ENCODE measurements at places on chromosomes 2 and 18.

DNA sequence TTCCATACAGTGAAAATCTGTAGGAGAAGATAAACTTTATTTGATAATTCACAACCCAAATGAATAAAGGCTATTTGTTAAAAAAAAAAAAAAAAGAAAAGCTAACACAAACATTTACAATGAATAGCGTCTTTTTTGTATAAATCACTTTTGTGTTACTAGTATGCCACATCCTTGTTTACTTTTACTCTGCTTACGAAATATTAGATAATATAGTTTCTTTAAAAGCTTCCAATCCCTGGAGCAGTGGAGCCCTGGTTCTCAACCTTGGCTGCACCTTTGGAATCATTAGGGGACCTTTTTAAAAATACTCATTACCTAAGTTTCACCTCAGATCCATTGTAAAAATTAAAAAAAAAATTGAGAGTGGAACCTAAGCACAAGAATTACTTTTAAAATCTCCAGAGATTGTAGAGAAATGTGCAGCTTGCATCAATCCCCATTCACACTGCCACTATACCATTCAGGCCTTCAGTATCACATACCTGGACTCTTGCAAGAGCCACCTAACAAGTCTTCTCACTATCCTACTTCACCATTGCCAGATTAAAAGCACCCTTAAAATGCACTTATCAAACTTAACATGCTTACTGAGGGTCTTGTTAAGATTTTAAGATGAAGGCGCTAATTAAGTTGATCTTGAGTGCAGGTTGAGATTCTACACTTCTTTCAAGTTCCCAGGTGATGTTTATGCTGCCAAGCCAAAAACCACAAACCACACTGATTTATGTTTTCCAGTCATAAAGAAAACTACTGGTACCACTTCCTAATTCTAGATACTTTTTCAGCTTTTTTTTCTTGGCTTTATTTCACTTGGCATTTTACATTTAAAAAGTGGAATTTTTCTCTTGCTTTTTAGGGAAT lies 59.7 kb upstream of the ZC3H15 start:
- DNase-seq = no peak

DNA sequence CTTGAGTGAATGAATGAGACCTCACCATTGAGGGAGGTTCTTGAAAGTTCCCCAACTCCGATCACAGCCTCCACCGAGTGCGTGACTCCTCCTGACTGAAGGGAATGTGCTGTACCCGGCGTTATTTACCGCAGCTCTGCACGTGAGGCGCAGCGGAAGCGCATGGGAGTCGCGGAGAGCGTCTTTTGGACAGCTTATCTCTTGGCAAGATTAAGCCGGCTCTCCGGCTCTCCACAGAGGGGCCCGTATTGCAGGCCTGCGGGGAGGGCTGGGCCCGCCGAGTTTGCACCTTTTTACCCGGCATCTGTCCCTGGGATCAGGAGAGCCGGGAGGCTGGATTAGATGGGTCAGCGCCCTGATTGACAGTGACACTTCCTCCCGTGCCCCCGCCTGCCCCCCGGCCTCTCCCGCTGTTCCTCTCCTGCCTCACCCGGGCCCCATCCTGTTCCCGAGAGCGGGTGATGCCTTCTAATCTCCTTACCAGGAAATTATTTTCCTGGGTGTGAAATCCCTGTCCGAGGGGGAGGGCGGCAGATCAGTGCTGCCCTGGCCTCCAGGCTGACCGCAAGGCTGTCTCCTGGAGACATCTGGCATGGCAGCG lies 176.3 kb downstream of the INHBB start:
- peak; percentile 64 for DNase-seq

DNA sequence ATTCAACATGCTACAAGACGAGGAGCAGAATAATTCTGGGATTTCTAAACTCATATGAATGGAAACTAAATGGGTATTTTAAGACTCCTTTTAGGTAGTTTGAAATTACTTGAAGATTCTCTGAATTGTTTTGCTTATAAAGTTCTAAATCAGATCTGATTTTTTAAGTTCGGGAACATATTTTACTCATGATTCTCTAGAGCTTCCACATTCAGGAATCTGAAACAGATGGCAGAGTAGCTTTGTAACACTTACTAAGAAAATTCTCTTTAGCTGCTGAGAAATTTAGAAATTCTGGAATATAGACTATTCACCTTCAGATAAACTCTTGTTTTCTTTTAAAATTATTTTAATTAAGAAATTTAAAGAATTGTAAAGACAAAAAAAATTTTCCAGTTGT lies 13.7 kb downstream of the RBBP8 start:
- DNase-seq = no peak

DNA sequence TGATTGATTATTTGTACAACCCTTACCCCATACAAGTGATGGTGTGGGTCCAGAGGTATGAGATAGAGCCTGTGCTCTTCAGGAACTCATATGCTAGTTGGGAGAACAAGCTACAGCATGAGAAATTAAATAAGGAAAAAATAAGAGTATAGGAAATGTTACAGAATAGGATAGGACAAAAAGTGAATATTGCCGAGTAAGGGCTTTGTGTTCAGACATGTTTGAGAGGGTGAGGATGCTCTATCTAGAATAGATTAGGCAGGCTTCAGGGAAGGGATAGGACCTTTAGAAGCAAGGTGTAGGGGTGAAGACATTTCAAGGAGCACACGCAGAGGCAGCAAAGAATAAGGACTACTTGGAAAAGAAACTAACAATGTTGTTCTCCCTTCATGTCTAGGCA lies 17.8 kb downstream of the CCDC150 start:
- no peak for DNase-seq

GRCh38 chr2:239022437-239023260 lies 174.8 kb downstream of the TWIST2 start:
- DNase-seq = no peak

DNA sequence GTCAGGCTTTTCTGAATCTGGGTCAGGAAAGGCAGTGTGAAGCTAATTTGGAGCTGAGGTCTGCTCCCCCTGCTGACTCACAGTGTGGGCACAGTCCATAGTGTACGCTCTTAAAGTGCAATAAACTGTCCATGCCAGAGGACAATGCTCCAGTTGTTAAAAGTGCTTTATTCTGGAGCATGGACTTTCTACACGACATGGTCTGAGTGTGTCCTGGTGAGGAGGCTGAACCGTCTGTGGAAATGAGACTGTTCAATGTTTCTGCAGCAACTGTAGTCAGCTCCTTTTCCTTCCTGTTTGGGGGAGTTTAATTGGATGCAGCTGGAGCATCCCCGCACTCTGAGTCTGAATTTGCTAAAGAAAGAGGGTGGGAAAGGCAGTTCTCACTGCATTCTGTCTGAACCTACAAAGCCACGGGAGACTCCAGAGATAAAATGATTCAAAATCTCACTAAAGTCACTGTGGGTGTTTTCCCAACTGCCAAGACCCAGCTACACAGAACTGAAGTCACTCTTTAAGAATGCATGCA lies 110.2 kb upstream of the TRIB2 start:
- peak; percentile 85 for DNase-seq

GRCh38 chr2:1478311-1479305 lies 65.3 kb downstream of the TPO start:
- DNase-seq = no peak

GRCh38 chr2:160695402-160696086 lies 201.9 kb upstream of the RBMS1 start:
- DNase-seq = peak; percentile 75

GRCh38 chr2:33442528-33443079 lies 33.8 kb upstream of the RASGRP3 start:
- no peak for DNase-seq

GRCh38 chr2:149661844-149662243 lies 74.3 kb upstream of the MMADHC start:
- DNase-seq = peak; percentile 75

GRCh38 chr2:176081837-176082524 lies 1.8 kb downstream of the EVX2 start:
- DNase-seq = no peak

GRCh38 chr2:52904355-52904891 lies 863.2 kb upstream of the CHAC2 start:
- DNase-seq = peak; percentile 56

- no peak for DNase-seq
Observed at GRCh38 chr2:144261966-144262365, 258.0 kb downstream of the ZEB2 start.

DNA sequence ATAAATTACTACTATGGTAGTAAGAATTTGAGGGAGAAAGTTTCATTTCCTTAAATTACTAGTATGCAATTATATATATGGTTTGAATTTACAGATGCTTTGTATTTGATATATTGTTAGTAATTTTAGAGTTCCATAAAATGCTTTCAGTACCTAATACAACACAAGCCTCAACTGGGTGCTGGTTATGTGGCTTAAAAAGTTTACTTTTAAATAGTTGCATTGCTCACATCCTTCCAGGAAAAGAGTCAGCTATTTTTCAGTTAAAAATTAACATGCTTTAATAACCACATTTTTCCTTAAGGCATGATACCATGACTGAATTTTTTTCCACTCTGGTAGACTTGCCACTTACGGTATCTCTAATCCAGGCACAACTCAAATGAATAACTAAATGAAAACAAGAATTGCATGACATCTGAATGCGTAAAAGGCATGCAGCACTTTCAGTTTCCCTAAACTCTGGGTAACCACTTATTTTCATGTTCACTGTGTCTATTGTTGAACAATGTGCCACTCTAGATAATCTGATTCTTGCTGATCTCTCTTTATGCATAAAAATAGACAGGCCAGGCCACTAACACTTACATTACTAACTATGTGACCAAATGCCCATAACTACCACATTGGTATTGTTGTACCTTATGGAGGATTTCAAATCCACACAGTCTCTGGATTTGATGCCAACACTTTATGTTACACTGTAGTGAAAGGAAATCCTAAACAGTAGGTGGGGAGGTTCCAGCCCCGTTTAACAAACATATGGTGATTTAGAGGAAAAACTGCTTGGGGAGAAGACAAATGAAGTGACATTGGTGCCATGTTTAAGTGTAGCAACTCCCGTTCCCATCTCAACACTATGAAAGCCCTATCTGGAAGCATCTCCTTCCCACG lies 35.5 kb upstream of the SLC35F5 start:
- no peak for DNase-seq

- DNase-seq = no peak
Observed at GRCh38 chr2:47720559-47720958, 62.4 kb upstream of the MSH6 start.

DNA sequence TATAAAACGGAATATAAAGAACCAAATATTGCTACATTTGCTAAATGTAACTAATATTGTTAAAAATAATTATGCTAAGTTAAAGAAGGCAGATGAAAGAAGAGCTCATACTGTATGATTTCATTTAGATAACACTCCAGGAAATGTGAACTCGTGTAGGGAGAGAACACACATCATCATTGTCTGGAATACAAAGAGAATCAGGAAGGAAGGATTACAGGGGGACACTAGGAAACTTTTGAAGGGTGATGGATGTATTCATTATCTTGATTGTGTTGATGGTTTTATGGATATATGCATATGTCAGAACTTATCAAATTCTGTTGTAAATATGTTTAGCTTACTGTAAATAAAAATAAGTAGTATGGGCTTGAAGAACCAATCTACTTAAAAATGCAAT lies 104.1 kb upstream of the TRIB2 start:
- DNase-seq = no peak

DNA sequence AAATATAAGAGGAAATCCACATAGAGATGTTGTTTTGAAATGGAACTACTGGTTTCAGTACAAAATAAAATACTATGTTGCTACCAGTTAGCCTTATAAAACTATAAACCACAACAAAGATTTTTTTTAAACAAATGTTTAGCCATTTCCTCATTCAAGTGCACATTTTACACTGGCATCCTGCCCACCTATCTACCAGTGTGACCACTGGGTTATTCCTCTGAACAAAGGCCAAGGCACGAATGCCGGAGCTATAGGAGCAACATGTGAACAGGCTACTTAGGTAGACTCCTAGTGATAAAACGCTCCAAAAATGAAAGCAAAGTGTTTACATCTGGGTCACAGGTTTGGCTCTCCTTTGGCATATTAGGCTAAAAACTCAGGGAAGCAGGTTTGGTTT lies 31.8 kb upstream of the SULT1C4 start:
- DNase-seq = no peak

GRCh38 chr2:188269004-188269403 lies 22.7 kb upstream of the GULP1 start:
- no peak for DNase-seq

- DNase-seq = peak; percentile 3
Observed at GRCh38 chr2:52918551-52918950, 849.1 kb upstream of the CHAC2 start.

DNA sequence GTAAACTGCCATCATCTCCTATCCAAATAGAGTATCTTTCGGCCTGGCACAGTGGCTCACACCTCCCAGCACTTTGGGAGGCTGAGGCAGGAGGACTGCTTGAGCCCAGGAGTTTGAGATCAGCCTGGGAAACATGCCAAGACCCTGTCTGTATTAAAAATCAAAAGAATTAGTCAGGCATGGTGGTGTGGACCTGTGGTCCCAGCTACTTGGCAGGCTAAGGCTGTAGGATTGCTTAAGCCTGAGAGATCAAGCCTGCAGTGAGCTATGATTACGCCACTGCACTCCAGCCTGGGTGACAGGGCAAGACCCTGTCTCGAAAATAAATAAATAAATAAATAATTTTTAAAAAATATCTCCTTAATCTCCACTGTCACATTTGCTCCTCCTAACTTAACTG lies 14.7 kb upstream of the ARPC2 start:
- DNase-seq = no peak

- DNase-seq = peak; percentile 77
Observed at GRCh38 chr2:8239531-8240088, 442.2 kb upstream of the ID2 start.

- DNase-seq = no peak
Observed at GRCh38 chr2:189876271-189876670, 92.0 kb downstream of the PMS1 start.

DNA sequence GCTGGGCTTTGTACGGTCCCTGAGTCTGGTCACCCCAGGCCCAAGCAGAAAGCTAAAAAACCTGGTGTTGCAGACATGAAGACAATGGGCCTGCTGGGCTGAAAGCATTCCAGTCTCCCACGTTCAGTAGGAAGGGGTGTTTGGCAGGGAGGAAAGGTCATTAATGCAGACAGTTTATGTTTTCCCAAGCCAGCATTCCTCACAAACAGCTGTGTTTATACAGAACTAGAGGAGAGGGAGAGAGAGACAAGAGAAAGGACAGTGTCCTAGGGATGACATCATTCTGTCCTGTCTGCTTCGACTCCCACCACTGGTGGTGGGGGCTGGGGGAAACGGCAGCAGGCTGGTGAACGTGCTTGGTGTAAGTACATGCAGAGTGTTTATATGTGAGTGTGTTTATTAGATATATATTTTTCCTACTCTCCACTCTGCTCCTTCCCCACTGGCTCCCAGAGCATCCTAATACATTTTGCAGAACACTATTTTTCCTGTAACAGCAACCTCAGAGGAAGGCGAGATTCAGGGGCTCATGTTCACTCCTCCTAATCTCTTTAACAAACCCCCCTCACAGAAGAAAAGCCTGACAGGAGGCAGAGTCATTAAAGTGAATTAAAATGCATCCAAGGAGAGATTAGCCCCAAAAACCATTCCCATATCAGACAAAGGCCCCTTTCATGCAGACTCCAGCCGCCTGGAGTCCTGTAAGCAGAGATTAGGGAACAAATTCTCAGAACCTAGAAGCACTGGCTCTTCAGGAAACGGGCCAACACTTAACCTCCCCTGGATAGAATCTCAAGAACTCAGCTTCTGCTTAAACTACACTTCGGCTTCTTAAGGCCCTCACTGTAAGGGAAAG lies 380.4 kb downstream of the TNS1 start:
- DNase-seq = peak; percentile 96
